ENCODE measurements at places on chromosomes 13 and 19.

DNA sequence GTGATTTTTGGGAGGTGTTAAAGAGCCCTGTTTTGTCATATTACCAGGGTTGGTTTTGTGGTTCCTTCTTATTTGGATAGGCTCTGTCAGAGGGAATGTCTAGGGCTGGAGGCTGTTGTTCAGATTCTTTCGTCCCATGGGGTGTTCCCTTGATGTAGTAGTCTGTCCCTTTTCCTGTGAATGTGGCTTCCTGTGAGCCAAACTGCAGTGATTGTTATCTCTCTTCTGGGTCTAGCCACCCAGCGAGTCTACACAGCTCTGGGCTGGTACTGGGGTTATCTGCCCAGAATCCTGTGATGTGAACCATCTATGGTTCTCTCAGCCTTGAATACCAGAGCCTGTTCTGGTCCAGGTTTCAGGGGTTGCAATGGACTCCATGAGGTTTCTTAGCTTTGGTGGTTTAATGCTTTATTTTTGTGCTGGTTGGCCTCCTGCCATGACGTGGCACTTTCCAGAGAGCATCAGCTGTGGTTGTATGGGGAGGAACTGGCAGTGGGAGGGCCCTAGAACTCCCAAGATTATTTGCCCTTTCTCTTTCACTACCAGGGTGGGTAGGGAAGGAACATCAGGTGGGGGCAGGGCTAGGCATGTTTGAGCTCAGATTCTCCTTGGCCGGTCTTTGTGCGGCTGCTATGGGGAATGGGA, 78.8 kb downstream of the SPRY2 start:
- no peak overlapping the region for H3K27ac ChIP-seq
- no peaks in the 10 kb centered on the region for H3K36me3 ChIP-seq
- no peak overlapping the region for H3K4me3 ChIP-seq
- no peaks in the 10 kb centered on the region for H3K27me3 ChIP-seq

- H3K27me3 ChIP-seq: no peaks in the 10 kb centered on the region
- DNase-seq: no peak
- no peaks in the 10 kb centered on the region for H3K36me3 ChIP-seq
- H3K27ac ChIP-seq: no peak overlapping the region
- no peaks in the 10 kb centered on the region for H3K4me1 ChIP-seq
- no peak overlapping the region for H3K4me3 ChIP-seq
These were observed 242.5 kb upstream of the GPC6 start for GRCh38 chr13:92984151-92984550.

- peaks cover 31% of the 10 kb centered on the region for H3K4me1 ChIP-seq
- H3K27me3 ChIP-seq: no peaks in the 10 kb centered on the region
- no peak overlapping the region for H3K4me3 ChIP-seq
- H3K27ac ChIP-seq: no peak overlapping the region
These were observed 15.4 kb downstream of the TMEM272 start for GRCh38 chr13:51829568-51829899.

- no peak overlapping the region for H3K4me3 ChIP-seq
- H3K4me1 ChIP-seq: peaks cover 31% of the 10 kb centered on the region
- peak overlapping the region; percentile 90 for H3K27ac ChIP-seq
- H3K36me3 ChIP-seq: no peaks in the 10 kb centered on the region
- DNase-seq: no peak
- H3K27me3 ChIP-seq: no peaks in the 10 kb centered on the region
These were observed 43.7 kb downstream of the NUMBL start for GRCh38 chr19:40646743-40647254.

GRCh38 chr13:80341756-80342370, 937 bp upstream of the SPRY2 start:
- peak overlapping the region; percentile 68 for H3K4me3 ChIP-seq
- no peaks in the 10 kb centered on the region for H3K4me1 ChIP-seq
- no peaks in the 10 kb centered on the region for H3K27me3 ChIP-seq
- no peaks in the 10 kb centered on the region for H3K36me3 ChIP-seq

- no peak for DNase-seq
- peaks cover 18% of the 10 kb centered on the region for H3K27me3 ChIP-seq
- peak within 1 kb of the TSS; percentile 11 for H3K4me3 ChIP-seq
- H3K36me3 ChIP-seq: no peaks in the 10 kb centered on the region
- peaks cover 6% of the 10 kb centered on the region for H3K4me1 ChIP-seq
These were observed at the start of gene LRRC8E for GRCh38 chr19:7888145-7888825. TSS of gene LRRC8E (plus strand) at chr19:7888510. CDS start at chr19:7895604, 7,094 bp downstream.

GRCh38 chr19:29547981-29548380, 22.2 kb downstream of the VSTM2B start:
- DNase-seq: peak; percentile 41
- H3K27me3 ChIP-seq: no peaks in the 10 kb centered on the region
- no peaks in the 10 kb centered on the region for H3K4me1 ChIP-seq
- no peak overlapping the region for H3K27ac ChIP-seq

- peaks cover 55% of the 10 kb centered on the region for H3K4me1 ChIP-seq
- peak overlapping the region; percentile 97 for H3K27ac ChIP-seq
- H3K27me3 ChIP-seq: no peaks in the 10 kb centered on the region
- H3K4me3 ChIP-seq: peak overlapping the region; percentile 94
- DNase-seq: peak; percentile 79
These were observed 674 bp downstream of the BRD4 start for GRCh38 chr19:15331419-15332310.

GRCh38 chr13:106373304-106373988, 162.0 kb downstream of the EFNB2 start:
- no peaks in the 10 kb centered on the region for H3K4me1 ChIP-seq
- no peak for DNase-seq
- H3K4me3 ChIP-seq: no peak overlapping the region
- H3K27me3 ChIP-seq: no peaks in the 10 kb centered on the region
- H3K36me3 ChIP-seq: no peaks in the 10 kb centered on the region

- no peaks in the 10 kb centered on the region for H3K27me3 ChIP-seq
- H3K4me1 ChIP-seq: no peaks in the 10 kb centered on the region
- no peaks in the 10 kb centered on the region for H3K36me3 ChIP-seq
- H3K4me3 ChIP-seq: no peak overlapping the region
- no peak for DNase-seq
These were observed 253.5 kb downstream of the LHFPL6 start for GRCh38 chr13:39349391-39349960.

GRCh38 chr19:31338069-31338776, 11.0 kb downstream of the TSHZ3 start:
- peak overlapping the region; percentile 21 for H3K4me3 ChIP-seq
- H3K36me3 ChIP-seq: no peaks in the 10 kb centered on the region
- H3K27me3 ChIP-seq: no peaks in the 10 kb centered on the region
- peaks cover 74% of the 10 kb centered on the region for H3K4me1 ChIP-seq

DNA sequence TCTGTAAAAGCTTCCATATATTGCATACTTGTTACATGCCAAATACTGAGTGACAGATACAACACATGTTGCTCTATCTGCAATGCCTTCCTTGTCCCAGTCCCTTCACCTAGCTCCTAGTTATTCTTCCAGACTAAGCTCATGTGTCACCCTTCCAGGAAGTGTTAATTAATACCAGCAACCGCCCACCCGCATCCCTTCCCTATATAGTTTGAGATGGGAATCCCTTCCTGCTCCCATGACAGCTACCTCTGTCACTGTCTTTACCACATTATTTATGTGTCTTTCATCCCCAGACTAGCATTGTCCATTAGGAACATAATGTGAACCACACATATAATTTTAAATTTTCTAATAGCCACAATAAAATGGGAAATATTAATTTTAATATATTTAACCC, 49.5 kb upstream of the FRY start:
- no peaks in the 10 kb centered on the region for H3K4me1 ChIP-seq
- no peak for DNase-seq
- H3K27ac ChIP-seq: no peak overlapping the region

DNA sequence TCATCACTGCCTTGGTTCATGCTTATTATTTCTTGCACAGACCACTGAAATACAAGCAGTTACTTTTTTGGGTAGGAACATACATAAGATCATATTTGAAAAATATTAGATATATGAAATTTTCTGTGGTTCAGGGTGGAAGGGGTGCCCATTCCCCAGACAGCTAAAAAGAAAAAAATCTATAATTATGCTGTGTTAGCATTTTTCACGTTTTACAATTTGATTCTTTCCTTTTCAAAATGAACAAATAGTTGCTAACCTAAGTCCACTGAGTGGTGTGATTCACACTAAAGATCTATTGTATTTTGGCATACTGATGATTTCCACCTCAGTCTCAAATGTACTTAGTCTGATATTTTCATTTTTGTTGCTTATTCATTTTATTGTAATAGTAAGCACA, 66.8 kb upstream of the FBXL3 start:
- no peak for DNase-seq
- H3K4me1 ChIP-seq: no peaks in the 10 kb centered on the region
- H3K27me3 ChIP-seq: no peaks in the 10 kb centered on the region
- H3K36me3 ChIP-seq: peaks cover 17% of the 10 kb centered on the region
- H3K4me3 ChIP-seq: no peak overlapping the region

- H3K27me3 ChIP-seq: no peaks in the 10 kb centered on the region
- peak overlapping the region; percentile 65 for H3K27ac ChIP-seq
- no peaks in the 10 kb centered on the region for H3K4me1 ChIP-seq
These were observed 114.4 kb downstream of the RAB20 start for GRCh38 chr13:110447058-110447511.

DNA sequence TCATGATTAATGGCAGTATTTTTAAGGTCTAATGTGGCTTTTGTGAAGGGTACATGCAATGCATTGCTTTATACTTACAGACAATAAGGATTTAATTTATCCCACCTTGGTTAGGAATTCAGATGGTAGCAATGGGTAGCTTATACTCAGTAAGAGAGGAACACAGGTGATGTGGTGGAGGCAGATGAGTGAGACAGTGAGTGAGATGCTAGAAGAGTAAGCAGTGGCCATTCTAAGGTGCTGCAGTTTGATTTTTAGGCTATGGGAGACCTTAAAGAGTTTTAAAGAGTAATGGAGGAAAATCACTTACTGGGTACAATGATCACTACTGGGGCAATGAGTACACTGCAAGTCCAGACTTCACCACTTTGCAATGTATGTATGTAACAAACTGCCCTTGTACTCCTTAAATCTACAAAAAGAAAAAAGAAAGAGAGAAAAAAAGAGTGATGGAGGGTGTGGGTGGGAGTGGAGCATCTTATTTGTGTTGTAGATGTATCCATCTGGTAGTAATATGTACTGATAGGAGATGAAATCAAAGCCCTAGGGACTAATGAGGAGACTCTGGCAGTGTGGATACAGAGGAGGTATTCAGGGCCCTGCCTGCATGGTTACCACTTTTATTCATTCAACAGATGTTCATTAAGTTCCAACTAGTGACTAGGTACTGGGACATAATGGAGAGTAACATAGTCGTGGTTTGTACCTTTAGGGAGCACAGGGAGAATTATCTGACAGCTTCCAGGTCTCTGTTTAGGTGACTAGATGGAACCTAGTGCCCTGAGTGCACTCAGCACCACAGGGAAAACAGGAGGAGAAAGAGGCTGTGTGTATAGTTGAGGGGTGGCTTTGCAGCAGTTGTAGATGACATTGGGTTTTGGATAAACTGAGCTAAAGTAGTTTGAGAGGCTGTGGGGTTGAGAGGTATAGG, 99.0 kb downstream of the GPC6 start:
- no peak for DNase-seq
- no peak overlapping the region for H3K4me3 ChIP-seq
- H3K4me1 ChIP-seq: no peaks in the 10 kb centered on the region
- no peaks in the 10 kb centered on the region for H3K27me3 ChIP-seq

DNA sequence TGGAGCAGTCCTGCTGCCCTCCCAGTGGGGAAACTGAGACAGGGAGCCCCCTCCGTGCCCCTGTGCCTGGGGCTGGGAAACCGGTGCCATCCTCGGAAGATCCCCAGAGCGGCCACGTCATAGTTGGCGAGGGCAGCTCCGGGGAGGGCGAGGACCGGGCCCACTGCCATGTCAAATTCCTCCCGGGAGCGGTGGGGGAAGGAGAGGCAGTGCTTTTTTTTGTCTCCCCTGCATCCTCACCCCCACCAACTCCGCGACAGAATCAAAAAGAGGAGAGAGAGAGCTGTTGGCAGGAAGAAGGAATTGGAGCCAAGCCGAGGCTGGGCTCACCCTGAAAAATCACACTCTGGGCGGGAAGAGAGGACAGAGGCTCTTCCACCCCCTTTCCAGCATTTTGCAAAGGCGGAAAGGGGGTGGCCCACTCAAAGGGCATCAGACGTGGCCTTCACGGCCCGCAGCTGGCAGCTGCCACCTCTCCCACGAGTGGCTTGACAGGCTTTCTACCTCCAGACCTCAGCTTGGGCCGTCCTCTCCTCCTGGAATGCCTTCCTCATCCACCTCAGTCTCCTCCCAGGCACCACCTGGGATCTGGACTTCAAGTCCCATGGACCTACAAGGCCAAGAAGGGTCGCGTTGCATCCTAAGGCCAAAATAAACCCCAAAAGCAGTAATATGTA, 19.6 kb upstream of the NFIC start:
- H3K4me1 ChIP-seq: peaks cover 49% of the 10 kb centered on the region
- no peaks in the 10 kb centered on the region for H3K36me3 ChIP-seq
- DNase-seq: peak; percentile 96
- peak overlapping the region; percentile 89 for H3K27ac ChIP-seq

- no peaks in the 10 kb centered on the region for H3K27me3 ChIP-seq
- no peak overlapping the region for H3K4me3 ChIP-seq
- no peak for DNase-seq
- H3K4me1 ChIP-seq: no peaks in the 10 kb centered on the region
- no peak overlapping the region for H3K27ac ChIP-seq
These were observed 6.1 kb downstream of the STXBP2 start for GRCh38 chr19:7643031-7643415.

GRCh38 chr13:100773923-100774663, 99.5 kb upstream of the TMTC4 start:
- no peaks in the 10 kb centered on the region for H3K4me1 ChIP-seq
- H3K27ac ChIP-seq: no peak overlapping the region
- H3K27me3 ChIP-seq: no peaks in the 10 kb centered on the region
- no peak for DNase-seq

DNA sequence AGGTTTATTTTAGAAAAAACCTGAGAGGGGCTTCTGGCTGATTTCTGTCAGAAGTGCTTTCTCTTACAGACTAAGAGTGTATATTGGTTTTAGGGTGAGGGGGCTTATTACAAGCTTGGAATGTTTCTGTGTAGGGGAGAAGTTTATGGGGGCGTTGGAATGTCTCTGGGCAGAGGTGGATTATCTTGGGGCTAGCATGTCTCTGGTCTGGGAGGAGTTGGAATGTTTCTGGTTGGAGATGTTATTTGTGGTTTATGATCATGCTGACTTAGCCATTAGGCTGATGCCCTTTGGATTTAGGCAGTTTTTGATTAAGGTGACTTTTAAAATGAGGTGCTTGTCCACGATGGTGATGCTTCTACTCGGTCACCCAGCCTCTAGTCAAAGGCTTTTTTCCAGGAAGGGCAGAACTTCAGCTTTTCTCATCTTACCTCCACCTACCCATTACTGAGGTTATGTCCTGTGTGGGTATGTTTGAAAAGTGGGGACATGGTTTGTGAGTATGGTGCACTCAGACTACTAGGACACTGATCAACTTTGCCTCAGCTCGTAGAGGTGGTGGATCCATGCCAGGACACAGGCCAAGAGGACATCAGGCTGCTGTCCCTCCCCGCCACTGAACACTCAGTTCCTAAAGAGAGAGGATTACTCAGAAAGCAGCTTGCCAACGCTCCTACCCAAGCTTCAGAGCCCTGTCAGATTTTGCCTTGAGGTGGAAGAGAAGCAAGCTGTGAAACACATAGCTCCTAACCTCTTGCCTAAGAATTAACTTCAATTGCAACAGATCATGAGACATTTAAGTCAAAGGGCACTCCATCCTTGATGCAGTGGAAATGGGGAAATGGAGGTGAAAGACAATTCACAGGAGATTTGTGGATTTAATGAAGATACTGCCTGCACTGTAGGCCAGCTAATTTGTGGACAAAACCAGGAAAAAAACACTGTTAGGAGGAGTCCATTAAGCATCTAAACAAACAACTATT, 63.6 kb downstream of the ZNF44 start:
- no peaks in the 10 kb centered on the region for H3K4me1 ChIP-seq
- no peak overlapping the region for H3K27ac ChIP-seq
- H3K27me3 ChIP-seq: no peaks in the 10 kb centered on the region
- no peak overlapping the region for H3K4me3 ChIP-seq

GRCh38 chr13:25827831-25828465, 223.9 kb downstream of the SHISA2 start:
- no peak overlapping the region for H3K4me3 ChIP-seq
- peaks cover 9% of the 10 kb centered on the region for H3K4me1 ChIP-seq
- H3K27me3 ChIP-seq: no peaks in the 10 kb centered on the region
- H3K36me3 ChIP-seq: no peaks in the 10 kb centered on the region
